ENCODE measurements at places on chromosomes 1 and 21.

DNA sequence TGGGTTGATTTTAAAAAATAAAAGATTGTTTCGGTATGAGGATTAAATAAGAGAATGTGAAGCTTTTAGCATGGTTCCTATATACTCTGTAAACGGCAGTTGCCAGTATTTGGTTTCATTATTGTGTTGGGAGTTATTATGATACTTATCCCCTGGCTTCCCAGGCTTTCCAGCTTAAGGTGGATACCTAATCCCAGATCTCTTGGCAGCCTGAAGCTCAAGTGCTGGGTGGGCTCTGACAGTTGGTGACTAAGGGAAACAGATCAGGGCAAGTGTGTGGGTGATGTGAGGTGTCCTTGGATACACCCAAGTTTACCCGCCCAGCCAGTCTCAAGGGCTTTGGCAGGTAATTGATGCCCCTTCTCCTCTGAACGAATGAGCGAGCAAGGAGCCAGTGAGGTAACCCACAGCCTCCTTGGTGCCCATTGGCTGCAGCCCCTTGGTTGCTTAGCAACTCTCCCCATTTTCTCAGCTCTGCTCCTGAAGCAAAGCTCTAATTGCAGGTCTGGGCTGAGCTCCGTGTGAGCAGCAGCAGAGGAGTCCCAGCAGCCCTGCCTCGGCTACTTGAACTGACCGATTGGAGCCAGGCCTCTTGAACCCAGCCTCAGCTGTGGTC lies 6.1 kb downstream of the IPO13 start:
- DNase-seq = peak; percentile 96

- no peak for DNase-seq
These were observed 56.8 kb downstream of the NFIA start for GRCh38 chr1:61138921-61139774.

DNA sequence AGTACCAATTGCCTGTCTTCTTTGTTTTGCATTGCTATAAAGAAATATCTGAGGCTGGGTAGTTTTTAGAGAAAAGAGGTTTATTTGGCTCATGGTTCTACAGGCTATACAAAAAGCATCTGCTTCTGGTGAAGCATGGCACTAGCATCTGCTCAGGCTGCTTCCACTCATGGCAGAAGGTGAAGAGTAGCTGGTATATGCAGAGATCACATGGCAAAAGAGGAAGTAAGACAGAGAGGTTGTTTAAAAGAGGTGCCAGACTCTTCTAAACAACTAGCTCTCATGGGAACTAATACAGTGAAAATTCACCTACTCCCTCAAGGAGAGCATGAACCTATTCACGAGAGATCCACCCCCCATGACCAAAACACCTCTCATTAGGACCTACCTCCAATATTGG lies 56.7 kb upstream of the GUCA2B start:
- DNase-seq = no peak

DNA sequence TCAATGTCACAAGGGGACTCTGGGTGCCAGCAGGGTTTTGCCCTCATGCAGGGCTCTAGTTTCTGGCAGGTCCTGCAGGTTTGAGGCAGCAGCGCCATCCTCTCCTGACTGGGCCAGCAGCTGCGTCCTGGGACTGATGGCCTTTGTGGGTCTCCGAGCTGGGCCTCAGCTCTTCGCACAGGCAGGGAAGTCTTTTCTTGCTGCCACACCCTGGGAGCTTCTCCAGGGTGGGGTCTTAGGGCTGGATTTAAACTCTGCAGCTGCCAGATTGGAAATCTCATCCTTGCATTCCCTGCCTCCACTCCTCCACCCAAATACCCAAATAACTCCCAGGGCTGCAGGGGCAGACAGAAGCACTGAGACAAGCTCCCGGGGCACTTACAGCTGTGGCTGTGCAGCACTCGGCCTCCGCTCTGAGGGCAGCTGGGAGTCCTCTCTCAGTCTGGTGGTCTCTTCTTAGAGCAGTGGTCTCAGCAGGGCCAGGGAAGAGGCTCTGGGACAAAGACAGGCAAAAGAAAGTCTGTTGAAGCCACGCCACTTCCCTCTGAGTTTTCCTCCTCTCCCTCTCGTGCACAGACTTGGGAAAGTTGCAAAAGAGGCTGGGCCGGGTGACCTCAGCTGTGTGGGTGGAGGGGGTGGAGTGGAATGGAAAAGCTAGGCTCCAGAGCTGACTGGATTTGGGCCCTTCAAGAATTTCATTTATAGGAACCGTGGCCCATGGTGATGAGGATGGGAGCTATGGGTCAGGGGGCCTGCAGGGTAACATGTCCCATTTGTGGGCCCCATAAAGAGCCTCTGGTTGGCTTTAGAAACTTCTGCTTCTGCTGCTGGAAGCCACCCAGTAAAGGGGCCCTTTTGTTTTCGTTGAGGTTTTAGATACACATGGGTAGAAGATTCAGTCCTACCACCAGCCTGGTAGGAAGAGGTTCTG lies at the start of gene RAB7B:
Gene RAB7B (minus strand): TSS at position 525 of the 931 bp plus-strand sequence. CDS start 9,260 bp downstream, outside the sequence.
- no peak for DNase-seq

DNA sequence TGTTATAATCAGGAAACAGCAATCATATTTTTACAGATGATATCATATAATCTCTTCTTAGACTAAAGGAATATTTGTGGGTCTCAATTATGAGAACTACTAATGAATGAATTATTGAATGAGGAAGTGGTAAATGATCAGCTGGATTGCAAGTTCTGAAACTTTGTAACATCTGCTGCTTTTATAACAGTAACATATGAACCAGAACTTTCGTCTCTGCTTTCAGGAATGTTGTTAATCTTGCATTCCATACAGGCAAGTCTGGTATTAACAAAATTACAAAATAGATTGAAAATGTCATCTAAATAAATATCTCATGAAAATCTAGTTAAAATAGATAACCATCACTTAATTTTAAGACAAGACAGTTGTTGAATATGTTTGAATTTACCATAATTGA lies 110.5 kb upstream of the COL11A1 start:
- DNase-seq = no peak

Measured in NCI-H1417 (cell line).